Fibroblast of lung (primary cell): ENCODE measurements at places on chromosomes 1 and 21.
A peak's percentile ranks its signal among the peaks of the same experiment; 100 is the strongest.

DNA sequence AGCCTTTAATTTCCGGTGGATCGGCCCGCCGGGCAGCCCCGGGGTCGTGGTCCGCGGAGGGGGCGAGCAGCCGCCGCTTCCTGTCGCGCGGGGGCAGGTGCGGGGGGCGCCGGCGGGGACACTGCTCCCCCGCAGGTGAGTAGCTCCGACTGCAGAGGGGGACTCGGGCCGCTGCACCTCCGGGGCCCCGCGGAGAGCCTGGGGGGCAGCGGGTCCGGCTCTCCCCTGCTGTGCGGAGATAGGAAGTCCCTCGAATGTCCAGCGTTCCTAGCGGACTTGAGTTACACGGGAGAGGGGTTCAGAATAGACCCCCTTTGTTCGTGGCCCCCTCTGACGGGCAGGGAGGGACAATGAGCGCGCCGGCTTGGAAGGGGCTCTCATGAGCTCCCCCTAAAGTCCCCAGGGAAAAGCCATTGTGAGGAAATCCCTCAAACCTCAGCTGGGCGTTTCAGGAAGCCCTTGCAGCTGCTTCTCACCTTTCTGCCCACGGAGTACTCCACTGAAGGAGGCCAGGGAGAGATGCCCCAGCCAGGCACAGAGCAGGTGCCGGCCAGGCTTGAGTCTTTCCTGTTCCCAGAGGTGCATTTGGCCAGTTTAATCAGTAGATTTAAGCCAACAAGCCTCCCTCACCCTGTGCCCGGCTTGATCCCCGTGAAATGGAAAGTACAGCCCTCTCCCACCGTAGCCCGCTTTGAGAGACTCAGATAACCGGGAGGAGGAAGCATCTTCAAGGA lies 925 bp downstream of the PDE9A start:
- no peak for DNase-seq

DNA sequence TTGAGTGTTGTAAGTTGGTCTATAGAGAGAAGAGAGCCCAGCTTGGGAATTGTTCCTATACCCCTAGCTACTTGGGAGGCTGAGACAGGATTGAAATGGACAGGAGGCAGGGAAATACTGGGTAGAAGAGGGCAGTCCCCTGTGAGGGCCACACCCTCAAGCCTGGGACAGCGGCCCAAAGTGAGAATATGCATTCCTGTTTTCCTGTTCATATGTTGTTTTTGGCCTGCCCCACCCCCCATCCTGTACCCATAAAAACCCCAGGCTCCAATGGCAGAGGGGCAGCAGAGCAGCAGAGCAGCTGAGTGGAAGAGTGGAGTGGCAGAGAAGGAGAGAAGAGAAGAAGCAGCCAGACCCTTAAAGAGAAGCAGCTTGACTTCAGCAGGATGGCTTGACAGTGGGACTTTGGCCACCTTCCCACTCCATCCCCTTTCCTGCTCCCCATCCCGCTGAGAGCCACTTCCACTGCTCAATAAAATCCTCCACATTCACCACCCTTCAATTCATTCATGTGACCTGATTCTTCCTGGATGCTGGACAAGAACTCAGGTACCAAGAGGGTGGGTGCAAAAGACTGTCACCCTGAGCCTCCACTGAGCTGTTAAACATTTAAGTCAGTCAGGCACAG lies 70.6 kb upstream of the PUM1 start:
- DNase-seq: peak; percentile 15

GRCh38 chr1:40122855-40123254 lies 25.8 kb upstream of the PPT1 start:
- no peak for DNase-seq

GRCh38 chr1:65341381-65341780 lies 32.0 kb downstream of the DNAJC6 start:
- no peak for DNase-seq

- no peak for DNase-seq
Measured at GRCh38 chr1:173020138-173020750, 30.5 kb downstream of the TNFSF18 start.

GRCh38 chr1:226628612-226629155 lies 80.1 kb downstream of the STUM start:
- DNase-seq: no peak

- no peak for DNase-seq
Measured at GRCh38 chr1:231806623-231807495, 180.3 kb downstream of the DISC1 start.
